ENCODE measurements at places on chromosomes 2 and 18.

DNA sequence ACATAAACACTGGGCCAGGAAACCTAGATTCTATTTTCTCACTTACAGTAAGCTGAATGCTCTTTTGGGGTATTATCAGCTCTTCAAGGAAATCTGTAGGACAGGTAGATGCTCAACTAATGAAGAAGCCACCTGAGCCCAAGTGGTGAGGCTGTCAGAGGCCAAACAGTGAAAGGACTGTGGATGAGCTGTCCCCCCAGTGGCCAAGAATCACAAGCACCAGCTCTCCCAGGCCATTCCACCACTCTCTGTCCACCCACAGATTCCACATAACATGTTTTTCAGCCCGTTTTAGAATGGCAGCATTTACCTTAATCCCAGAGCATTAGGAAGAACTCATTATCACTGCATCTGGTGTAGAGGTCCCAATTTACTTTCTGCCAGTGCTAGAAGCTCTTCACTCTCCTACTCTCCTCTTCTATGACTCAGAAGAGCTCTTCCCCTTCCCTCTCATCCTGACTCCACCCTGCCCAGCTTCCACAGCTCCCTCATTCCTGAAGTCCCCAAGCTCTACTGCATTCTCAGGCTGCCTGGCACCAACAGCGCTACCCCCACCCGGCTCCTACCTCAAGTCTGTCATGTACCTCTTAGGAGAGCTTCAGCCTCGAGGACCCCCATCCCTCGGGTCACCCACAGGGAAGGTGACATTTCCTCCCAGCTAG is 43.8 kb upstream of the GORASP2 start:
- DNase-seq: no peak

GRCh38 chr2:128559533-128560515 is 241.2 kb upstream of the HS6ST1 start:
- DNase-seq: no peak

- DNase-seq: peak; percentile 73
Measured at GRCh38 chr2:161677634-161678033, 53.4 kb downstream of the SLC4A10 start.

DNA sequence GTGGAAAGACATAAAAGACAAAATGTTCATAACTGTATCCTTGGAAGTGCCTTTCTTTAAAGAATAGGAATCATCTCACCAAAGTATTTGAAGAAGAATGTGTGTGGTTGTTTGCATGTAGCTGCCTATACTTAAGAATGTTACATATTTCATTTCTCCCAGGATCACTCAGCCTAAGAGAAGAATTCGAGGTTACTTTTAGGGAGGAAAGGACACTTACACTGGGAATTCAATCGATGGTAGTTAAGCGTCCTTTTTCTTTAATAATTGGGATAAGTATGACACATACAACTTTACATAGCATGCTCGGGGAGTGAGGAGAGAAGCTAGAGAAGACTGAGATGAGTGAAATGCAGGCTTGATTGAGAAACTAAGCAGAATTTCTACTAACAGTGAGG is 22.0 kb upstream of the CYP1B1 start:
- DNase-seq: peak; percentile 26

- no peak for DNase-seq
Measured at GRCh38 chr2:86036669-86037138, 69.0 kb downstream of the POLR1A start.

DNA sequence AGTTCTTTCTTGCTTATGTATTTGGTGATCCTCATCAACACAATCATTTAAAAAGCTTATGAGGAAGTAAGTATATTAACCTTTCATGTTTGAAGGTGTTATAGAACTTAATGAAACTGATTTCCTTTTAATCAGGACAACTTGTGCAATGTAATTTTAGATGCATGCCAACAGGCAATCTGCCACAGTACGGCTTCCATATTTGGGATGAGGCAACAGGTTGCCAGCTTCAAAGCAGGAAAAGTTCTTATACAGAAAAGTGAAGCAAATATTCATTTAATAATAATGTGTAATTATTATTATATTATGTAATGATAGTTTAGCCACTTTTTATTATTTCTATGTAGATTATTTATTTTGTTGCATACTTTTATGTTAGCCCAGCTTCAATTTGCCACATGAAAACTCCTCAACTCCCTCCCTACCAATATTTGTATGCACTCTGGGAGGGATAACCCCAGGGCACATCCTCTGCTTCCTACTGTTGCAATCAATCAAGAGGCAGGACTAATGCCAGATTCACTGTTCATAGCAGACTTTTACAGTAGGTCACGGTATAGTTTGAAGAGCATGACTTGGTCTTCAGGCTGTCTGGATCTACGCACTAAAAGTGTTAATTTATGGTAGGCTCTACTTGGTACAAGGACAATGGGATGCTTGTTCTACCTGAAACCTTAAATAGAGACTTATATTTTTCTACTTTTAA is 277.2 kb downstream of the AGPS start:
- no peak for DNase-seq
